LNCaP clone FGC (cell line): ENCODE measurements at places on chromosomes 4 and X.

GRCh38 chr4:137961051-137961438 lies 281.1 kb downstream of the SLC7A11 start:
- no peak for DNase-seq

GRCh38 chr4:139753686-139754085 lies 88.1 kb downstream of the MGST2 start:
- no peak for DNase-seq

DNA sequence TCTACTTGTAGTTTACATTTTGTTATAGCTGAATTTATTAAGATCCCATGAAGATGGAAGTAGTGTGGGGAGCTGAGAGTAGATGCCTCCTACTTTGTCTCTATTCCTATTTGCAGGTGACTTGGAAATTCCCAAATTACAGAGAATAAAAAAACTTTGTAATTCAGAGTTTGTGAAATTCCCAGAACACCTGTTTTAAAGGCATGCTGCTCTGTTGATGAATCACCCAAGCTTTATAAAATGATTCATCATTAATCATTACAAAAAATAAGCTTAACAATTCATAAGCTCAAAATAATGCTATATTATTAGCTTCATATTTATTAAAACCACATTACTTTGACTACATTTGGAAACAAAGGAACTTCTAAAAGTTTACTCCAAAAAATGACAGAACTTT lies 856.3 kb downstream of the RPA4 start:
- DNase-seq, result no peak

DNA sequence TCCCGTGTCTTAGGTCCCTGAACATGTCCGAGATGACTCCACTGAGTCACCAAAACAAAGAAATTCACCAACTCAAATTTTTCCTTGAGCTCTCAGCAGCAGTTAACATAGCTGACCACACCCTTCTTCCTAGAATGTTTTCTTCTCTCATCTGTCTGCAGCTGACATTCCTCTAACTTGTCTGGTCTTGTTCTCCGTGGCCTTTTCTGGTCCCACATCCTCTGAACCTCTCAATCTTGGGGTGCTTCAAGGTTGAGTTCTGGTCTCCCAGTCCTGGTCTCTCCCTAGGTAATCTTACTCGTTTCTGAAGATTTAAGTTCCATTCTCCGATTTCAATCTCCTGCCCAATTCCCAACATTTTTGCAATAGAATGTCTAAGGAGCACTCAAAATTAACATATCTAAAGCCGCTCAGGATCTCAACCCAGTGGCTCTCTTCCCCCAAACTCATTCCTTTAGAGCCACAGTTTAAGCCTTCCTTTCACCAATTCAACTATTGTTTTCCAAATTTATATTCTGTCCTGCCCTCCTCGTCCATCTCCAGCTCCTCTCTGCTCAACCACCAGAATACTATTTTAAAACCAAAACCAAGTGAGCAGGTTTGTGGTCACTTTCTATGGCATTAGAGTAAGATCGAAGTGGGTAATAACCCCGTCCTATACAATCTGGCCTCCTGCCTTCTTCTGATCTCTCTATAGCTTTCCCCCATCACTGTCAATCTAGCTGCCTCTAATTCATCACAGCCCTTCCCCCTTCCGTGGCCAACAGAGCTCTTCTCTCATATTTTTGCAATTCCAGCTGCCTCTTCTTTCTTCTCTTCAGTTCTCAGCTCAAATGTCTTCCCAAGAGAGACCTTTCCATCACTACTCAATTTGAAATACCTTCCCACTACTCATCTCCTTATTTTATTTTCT lies 1.2 kb downstream of the TRIML2 start:
- DNase-seq, result no peak

DNA sequence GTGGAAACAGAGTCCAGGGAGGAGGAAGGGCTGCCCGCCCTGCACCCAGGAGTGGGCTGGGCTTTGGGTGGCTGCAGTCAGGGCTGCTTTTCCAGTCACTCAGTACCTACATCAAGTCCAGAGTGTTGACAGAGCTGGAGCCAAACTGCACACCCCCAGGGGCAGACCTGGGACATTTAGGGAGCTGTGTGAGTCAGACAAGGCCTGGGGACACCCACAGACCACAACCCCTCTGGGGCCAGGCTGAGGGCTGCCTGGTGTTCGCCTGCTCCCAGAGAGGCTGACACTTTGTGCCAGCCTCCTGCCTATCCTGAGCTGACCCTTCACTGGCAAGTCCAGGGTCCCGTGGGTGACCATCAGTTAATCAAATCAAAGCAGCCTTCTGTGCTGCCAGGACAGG lies 240.0 kb downstream of the BCOR start:
- no peak for DNase-seq

DNA sequence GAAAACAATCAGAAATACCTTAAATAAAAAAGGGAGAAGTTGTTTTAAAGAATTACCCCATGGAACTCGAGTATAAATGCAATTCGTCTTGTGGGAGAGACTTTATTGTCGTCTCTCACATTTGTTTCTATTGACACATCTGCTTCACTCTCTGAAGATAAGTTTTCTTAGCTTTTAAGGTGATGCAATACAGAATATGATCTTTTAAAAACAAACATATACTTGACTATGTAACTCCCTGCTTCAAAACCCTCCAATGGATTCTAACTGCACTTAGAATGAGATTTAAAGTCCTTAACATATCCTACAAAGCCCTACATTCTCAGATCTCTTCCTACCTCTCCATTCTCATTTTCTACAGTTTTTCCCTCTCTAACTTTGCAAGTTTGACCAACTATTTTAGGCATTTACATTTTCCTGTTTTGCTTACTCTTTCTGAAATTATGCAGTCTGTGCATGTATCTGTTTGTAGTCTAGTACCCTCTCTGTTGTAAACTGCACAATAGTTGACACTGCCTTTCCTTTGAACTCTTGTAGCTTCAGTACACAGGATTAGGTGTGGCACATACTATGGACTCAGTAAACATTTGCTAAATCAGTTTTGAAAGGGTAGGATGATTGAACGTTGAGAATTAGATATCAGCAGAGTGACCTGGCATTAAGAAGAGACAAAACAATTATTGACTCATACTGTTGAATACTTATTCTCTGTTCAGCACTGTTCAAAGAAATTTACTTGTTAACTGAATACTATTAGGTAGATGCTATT lies 59.8 kb downstream of the AGTR2 start:
- no peak for DNase-seq

GRCh38 chr4:48081196-48081595 lies 52.9 kb downstream of the TXK start:
- DNase-seq, result no peak
